B cell (primary cell): ENCODE measurements at places on chromosomes 6 and 20. TPM values are rescaled to one million over a fixed set of nuclear protein-coding genes. Genes with fewer than 3 reads are reported as not detected.

MEI4 gene
- total RNA-seq: not detected in 2 replicates

IL22RA2 gene
- not detected in 2 replicates for total RNA-seq

CTCFL gene
- total RNA-seq: not detected in 2 replicates

C20orf173 gene
- total RNA-seq: not detected in 2 replicates

PRPH2 gene
- total RNA-seq: 0.10 and 0.15 TPM in 2 replicates

CALHM4 gene
- total RNA-seq: not detected in 2 replicates

ZKSCAN8 gene
- 51.7 and 52.8 TPM in 2 replicates for total RNA-seq

NELFE gene
- total RNA-seq: 48.6 and 53.7 TPM in 2 replicates

PPP1R3G gene
- 0.24 and 0.25 TPM in 2 replicates for total RNA-seq

POPDC3 gene
- not detected in 2 replicates for total RNA-seq

ZNF311 gene
- 0.10 and 0.17 TPM in 2 replicates for total RNA-seq

CHRNA4 gene
- total RNA-seq: not detected in 2 replicates

TDRD6 gene
- not detected in 2 replicates for total RNA-seq

MOCS3 gene
- 7.6 and 7.9 TPM in 2 replicates for total RNA-seq
